ENCODE measurements at places on chromosomes 5 and 9. TPM values are rescaled to one million over a fixed set of nuclear protein-coding genes. Genes with fewer than 3 reads are reported as not detected.

DNA sequence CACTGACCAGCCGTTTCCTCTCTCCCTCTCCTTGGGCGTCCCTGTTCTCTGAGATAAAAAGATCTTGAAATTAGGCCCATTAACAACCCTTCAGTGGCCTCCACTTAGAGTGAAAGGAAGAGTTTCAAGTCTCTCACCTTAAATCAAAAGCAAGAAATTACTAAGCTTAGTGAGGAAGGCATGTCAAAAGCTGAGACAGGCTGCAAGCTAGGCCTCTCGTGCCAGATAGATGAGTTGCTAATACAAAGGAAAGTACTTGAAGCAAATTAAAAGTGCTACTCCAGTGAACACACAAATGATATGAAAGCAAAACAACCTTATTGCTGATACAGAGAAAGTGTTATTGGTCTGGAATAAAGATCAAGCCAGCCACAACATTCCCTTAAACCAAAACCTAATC is 331.3 kb upstream of the SEMA6A start:
- DNase-seq, result no peak

DNA sequence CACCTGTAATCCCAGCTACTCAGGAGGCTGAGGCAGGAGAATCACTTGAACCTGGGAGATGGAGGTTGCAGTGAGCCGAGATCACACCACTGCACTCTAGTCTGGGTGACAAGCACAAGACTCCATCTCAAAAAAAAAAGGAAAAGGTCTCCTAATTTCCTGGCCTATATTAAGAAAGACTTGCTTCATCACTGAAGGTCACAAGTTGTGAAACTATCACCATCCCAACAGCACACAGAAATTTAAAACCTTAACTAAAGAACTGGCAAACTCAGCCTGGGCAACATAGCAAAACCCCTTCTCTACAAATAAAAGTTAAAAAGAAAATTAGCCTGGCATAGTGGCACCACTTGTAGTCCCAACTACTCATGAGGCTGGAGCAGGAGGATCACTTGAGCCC is 17.2 kb downstream of the FRMD3 start:
- DNase-seq, result no peak

DNA sequence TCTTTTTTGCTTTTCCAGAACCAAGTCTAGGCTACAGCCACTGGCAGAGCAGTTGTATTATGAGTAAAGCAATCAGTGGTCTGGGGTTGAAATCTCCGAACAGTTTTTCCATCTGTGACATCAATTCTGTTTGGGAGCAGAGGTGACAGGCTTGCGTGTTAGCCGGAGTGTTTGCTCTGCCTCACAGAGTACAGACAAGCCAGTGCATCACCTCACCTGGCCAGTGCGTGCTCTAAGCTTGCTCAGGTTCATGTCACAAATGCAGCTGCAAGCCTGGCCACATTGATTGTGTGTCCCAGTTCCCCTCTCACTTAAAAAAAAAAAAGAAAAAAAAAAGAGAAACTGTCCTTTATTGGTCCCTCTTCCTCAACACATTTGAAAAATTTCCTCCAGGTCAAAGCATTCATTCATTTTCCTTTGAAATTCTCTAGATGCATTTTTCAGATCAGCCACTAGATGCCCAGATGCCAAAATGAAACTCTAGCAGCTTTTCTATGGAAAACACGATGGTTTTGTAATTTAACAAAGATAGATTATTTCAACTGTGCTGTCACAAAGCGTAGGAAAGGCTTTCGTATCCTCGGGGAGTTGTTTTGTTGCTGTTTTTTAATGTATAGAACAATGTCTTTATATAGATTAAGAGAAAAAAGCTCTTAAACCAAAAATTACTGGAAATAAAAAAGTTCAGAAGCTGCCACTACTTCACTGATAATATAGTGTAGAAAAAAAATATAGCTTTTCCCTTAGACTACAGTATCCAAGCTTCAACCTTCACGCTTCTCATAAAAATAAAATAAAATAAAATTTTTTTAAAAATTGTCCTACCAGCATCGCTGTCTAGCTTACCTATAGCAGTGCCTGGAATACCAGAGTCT is 585.5 kb downstream of the TLE1 start:
- DNase-seq, result no peak

DNA sequence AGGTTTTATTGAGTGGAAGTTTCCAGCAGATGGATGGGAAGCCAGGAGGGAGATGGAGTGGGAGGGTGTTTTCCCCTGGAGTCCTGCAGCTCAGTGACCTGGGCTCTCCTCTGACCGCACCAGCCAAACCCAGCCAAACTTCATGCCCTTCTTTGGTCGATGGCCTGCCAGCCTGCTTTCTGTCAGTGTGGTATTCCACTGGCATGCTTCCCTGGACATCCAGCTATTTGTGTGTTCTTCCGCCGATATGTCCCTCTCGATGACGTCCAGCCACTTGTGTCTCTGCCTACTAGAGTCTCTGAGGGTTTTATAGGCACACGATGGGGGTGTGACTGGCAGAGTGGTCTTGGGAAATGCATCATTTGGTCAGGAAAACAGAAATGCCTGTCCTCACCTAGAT is 33.8 kb downstream of the GPBP1 start:
- no peak for DNase-seq

- no peak for DNase-seq
Measured at GRCh38 chr5:134188092-134188491, 11.3 kb upstream of the SKP1 start.

GRCh38 chr5:32390819-32391591 is 53.5 kb downstream of the ZFR start:
- DNase-seq, result no peak

- no peak for DNase-seq
Measured at GRCh38 chr5:139341187-139341688, 416 bp upstream of the PAIP2 start.

DOLPP1 gene
- total RNA-seq, result 26.6 TPM

DNA sequence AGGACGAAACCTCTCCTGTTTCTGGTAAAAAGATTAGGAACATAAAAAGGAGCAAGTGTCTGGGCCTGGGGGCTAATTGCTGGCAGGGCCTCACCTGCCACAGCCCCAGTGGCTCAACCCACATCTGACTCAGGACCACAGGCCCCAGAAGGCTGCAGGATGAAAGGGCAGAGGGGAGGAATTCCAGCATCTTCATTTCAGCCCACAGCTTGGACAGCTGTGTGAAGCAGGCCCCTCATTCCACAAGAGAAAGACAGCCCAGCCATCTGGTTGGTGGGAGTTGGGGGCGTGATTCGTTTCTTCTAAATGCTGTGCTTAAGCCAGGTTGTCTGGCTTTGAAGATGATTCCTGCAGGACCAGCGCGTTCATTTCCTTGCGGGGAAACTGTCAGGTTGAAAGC is 29.1 kb downstream of the NKX2-5 start:
- DNase-seq, result no peak

DNA sequence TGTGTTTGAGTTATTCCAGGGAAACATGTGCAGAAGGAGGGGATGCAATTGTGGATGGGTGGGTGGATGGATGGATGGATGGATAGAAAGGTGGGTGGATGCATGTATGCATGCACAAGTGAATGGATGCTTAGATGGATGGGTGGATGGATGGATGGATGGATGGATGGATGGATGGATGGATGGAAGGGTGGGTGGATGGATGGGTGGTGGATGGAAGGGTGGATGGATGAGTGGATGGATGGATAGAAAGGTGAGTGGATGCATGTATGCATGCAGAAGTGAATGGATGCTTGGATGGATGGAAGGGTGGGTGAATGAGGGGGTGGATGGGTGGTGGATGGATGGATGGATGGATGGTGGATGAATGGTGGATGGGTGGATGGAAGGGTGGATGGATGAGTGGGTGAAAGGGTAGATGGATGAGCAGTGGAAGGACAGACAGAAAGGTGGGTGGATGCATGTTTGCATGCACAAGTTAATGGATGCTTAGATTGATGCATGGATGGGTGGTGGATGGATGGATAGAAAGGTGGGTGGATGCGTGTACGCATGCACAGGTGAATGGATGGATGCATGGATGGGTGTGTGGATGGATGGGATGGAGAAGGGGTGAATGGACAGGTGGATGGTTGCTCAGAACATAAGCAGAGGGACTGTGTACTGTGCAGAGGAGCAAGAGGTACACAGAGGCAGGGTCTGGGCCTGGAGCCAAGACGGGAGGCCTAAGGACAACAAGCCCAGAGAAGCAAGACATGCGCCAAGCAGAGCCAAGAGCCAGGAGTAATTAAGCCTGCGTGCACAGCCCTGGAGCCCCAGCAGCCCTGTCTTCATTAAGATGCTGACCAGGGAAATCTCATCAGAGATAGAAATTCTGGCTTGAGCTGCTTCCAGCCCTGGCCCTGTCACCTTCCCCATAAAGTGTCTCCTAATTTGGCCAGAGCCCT is 84.6 kb upstream of the PPP1R26 start:
- no peak for DNase-seq

Data from dorsolateral prefrontal cortex (tissue), 122 donors.